ENCODE measurements at places on chromosomes 3 and 15.

- DNase-seq = no peak
Measured at GRCh38 chr15:37103475-37104423, 3.4 kb upstream of the MEIS2 start.

DNA sequence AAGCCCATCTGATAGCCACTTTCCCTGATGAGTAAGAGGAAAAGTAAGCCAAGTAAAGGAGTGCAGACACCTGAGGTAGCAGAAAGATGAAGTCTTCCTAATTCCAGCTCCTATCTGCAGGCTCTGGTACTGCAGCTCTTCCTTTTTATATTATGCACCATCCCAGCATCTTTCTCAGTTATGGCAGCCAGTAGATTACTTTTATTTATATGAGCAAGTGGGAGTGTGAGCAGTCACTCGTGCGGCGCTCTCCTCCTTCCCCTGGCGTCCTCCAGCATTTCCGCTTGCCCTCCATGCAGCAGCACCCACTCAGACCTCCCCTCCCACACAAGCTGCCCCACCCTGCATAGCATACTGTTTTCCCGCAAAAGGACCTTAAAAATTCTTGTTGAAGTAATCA lies 465.9 kb upstream of the DPPA4 start:
- DNase-seq = no peak

GRCh38 chr15:75561888-75562287 lies 17.2 kb downstream of the PTPN9 start:
- DNase-seq = no peak

DNA sequence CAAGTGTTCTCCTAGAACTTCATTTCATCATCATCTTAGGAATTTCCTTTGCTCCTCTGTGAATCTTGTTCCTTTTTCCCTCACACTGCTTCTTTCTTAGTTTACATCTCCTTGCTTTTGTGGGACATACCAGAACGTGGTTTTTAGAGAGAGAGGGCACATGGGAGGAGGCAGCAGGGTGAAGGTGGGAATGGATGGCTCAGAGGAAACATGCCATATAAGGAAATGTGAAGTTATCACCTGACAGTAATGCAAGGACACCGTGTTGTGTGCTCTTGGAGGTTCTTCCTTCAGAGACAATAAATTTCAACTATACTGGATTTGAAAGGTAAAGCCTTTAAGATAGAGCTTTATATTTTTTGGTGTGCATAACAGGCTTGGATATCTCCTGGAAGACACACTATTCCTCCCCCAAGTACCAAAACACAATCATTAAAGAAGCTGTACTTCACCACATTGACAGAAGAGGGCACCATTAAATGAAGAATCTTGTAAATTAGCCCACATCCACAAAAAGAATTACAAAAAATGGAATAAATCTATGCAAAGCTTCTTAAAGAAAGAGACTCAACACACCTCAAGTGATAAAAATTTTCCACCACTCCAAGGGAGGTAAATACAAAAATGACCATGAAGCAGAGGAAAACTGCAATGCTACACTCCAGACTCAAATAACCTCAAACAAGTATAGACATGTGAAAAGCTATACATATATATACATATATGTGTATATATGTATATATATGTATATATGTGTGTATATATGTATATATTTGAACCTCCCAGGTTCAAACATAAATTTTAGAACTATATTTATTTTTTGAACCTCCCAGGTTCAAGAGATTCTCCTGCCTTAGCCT lies 26.1 kb downstream of the RPL39L start:
- DNase-seq = no peak

DNA sequence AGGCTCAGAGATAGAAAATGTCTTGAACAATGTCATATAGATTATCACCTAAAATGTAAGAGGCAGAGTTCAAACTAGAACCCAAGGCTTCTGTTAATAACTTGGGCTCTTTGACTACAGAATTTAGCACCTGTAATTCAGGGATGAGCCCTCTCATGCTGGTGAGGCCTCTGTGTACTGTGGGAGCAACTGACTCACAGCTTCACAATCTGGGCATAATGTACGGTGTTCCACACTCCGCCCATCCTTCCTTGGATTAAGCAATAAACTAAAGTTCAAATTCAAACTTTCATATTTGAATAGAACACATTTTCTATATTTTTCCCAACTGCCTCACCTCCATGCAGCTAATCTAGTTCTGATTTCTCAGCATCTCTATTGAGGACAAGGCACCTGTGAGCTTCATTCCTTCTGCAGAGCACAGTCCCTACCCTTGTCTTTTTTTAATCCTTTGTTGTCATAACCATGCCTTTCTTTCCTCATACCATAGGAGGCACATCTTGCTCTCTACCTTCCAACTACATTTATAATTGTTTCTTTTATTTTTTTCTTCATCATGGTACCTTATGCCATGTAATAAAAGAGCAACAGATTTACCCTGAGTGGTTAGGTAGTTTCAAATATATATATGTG lies 392.1 kb downstream of the NLGN1 start:
- no peak for DNase-seq

DNA sequence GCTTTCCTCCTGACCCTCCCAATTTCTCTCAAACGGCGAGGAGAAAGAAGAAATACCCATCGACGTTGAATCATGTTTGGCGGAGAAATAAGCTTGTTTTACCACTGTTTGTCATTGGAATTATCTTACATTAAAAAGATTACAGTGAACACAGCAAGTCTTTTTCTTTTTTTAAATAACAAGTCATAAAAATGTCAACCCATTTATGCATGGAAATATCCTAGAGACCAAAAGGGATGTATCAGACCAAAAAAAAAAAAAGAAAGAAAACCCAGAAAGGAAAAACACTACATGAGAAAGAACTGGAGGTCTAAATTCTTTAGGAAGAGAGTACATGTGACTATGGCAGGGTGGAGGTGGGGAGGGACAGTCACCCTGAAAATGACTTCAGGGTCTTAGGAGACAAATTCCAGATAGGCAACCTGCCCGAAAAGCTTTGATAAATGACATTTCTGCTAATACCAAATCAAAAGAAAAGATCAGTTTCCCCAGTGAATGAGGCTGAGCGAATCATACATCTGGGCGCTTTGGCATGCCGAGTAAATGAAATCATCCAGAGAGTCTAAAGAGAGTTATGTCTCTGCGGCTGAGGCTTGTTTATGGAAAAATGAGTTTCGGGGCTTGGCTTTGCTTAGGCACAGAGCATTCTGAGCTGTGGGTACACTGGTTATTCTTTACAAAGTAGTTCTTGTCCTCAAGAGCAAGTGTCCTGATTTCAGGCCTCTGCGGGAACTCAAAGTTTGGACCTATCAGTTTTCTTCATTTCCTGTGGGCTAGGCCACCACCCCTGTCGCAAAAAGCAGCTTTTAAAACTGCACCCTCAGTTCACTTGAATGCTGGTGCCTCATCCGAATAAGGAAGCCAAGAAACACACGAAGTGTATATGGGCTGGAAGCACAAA lies 110.1 kb upstream of the TGFBR2 start:
- DNase-seq = no peak

GRCh38 chr15:45157974-45158373 lies 28.2 kb downstream of the DUOX1 start:
- DNase-seq = no peak

DNA sequence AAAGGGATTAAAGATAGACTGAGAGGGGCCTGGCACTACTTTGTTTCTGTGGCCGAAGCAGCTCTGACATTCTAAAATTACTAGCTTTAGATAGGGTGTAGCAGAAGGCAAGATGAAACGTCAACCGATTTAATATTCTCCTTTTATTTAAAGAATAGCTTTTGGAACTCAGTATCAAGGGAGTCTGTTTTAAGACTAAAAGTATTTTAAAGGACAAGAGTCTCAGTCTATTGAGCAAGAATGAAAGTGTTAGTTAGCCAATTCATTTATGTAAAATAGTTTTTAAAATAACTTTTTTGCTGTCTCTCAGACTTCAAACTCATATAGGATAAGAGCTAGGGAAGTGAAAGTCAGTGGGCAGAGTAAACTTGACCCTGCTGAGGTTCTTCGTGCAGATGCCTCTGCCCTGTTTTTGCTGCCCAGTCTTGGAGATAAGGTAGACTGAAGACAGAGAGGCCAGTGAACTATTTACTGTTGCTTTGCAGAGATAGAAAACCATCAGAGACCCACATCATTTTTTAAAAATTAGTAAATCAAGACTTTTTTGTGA lies 1090.9 kb downstream of the ROBO2 start:
- DNase-seq = no peak

GRCh38 chr3:188147782-188148181 lies 6.2 kb upstream of the LPP start:
- DNase-seq = no peak

- DNase-seq = no peak
Measured at GRCh38 chr3:113210604-113211329, 590 bp upstream of the BOC start.

DNA sequence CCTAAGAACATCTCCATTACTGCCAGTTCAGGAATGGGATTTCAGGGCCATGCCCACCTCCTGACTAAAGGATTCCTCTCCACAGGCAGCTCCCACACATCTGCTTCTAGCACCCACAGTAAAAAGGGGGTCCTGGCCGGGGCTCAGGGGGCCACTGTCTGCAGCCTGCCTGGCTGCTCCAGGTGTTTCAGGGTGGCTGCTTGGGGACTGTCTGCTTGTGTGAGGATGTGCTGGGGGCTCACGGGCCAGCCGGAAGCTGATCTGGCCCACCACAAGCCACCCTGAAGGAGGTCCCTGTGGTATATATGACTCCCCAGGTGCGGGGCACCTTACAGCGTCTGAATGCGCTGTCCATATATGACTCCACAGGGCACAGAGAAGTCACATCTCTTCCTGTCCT lies 135.4 kb downstream of the NSMCE3 start:
- DNase-seq = peak; percentile 65

- DNase-seq = peak; percentile 43
Measured at GRCh38 chr3:13705702-13706280, 156.9 kb downstream of the FBLN2 start.

- no peak for DNase-seq
Measured at GRCh38 chr3:39203860-39204259, 11.5 kb upstream of the XIRP1 start.

DNA sequence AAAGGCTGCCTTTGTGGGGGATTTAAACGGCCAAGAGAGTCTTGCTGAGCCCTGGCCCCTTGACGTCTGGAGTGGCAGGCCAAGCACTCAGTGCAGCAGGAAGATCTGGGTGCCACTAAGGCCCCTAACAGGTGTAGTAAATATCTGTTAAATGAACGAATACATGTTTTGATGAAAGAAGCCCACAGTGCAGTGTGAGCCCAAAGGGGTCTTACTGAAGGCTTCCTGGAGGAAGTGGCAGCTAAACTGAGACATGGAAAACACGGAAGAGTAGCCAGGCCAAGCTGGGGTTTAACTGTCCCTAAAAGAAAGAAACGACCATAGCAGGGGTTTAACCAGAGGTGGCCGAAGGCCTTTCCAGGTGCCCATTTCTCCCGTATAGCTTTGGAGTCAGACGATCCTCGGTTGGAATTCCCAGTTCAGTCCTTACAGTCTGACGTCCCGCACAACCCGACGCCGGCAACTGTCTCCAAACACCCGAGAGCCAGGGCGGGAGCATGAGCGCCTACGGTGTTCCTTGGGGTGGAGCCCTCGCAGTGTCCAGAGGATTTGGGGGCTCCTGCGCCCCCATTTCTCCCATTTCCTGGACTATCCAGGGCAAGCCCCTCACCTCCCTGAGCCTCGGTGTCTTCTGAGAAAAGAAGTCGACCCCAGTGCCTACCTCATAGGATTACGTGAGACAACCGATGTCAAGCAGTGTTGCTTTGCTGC lies 910 bp upstream of the ABHD6 start:
- no peak for DNase-seq

DNA sequence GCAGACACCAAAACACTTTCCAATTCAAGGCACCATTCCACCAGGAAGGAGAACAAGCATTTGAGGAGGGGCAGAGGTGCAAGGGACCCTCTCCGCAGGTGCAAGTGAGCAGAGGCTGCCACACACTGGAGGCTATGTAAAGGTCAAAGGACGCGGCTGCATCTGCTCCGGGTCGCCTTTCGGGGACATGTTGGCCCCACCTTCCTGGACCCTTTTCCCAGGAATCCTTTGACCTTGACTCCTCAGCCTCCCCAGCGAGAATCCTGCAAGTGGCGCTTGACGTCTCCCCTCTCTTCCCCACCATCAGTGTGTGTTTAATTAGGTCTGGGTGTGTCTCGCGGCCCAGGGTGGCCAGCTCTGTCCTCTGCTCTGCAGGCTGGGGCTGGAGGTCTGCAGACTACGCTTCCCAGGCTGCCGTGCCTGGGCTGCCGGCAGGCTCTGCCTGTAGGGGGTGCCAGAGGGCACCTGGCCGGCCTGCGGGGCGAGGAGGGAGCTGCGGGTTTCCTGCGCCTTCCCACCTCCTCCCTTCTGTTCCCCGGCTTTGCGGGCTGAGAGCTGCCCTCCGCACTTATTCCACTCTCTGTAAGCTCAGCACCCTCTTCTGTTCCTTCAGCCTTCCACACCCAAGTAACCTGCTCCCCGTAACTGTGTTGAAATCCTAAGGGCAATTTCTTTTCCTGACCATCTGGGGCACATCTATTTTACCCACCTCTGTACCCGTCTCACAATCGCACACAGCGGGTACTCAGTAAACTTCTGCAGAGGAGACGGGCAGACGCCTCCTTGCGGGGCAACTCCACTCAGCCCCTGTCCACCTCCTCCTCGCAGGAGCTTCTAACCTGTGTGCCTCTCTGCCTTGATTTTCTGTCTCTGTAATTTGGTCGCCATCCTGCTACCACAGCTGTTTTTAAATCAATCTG lies 129.8 kb downstream of the NSMCE3 start:
- DNase-seq = peak; percentile 36

DNA sequence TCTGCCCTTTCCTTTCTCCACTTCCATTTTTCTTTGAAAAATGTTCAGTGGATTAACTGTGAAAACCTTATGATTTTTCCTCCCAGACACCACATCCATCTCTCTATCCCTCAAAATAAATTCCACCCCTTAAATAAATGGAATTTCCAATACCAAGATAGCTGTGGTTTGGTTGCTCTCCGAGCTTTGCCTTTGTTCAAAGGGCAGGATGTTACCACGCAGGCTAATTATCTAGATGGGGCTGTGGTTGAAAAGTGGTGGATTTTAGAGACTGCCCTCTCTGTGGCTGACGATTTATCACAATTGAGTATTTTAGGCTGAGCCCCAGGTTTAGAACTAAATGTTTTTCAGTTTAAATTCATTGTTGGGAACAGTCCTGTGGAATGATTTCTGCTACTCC lies 36.9 kb upstream of the CMSS1 start:
- no peak for DNase-seq

- no peak for DNase-seq
Measured at GRCh38 chr3:188319569-188319968, 165.6 kb downstream of the LPP start.

DNA sequence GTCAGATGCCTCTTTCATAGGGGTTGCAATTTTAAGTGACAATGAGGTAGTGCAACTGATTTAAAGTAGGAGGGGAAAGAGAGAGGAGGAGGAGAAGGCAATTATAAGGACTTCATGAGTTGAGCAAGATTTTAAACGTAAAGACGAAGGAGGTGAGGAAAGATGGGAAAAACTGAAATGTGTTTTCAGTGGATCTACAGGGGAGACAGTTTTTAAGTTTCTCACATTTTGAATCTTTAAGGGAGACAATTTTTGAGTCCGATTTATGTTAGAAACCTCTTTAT lies 68.7 kb upstream of the LIMD1 start:
- DNase-seq = no peak
